Stimulated activated CD4-positive, alpha-beta T cell treated with anti-CD3 and anti-CD28 coated beads, Interleukin-2, amount 100 ng/mL, for 24 hours (primary cell): ENCODE measurements at places on chromosomes 11 and 22.

- DNase-seq, result no peak
Measured at GRCh38 chr11:85772695-85773094, 38.2 kb downstream of the SYTL2 start.

GRCh38 chr22:43634316-43634715 is 177.8 kb downstream of the EFCAB6 start:
- DNase-seq, result no peak

- DNase-seq, result no peak
Measured at GRCh38 chr22:48450188-48450825, 1377.4 kb downstream of the BRD1 start.

DNA sequence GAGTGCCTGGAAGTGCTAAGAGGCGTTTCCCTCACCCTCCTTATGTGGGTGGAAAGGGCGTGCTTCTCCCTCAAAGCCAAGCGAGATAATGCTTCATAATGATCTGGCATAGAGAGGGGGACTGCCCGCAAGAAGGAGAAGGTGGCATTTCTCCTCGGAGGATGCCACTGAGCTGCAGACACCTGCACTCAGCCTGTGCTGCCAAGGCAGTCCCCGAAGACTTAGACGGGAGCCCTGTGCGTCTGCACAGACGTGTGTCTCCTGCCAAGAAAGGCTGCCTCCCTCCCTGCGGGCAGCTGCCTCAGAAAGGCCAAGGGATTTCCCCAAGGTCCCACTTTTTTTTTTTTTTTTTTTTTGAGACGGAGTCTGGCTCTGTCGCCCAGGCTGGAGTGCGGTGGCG is 48.1 kb upstream of the SPATA19 start:
- DNase-seq, result no peak

GRCh38 chr11:70866834-70867233 is 385.5 kb downstream of the SHANK2 start:
- no peak for DNase-seq

GRCh38 chr11:32405592-32405991 is 29.7 kb downstream of the WT1 start:
- no peak for DNase-seq

DNA sequence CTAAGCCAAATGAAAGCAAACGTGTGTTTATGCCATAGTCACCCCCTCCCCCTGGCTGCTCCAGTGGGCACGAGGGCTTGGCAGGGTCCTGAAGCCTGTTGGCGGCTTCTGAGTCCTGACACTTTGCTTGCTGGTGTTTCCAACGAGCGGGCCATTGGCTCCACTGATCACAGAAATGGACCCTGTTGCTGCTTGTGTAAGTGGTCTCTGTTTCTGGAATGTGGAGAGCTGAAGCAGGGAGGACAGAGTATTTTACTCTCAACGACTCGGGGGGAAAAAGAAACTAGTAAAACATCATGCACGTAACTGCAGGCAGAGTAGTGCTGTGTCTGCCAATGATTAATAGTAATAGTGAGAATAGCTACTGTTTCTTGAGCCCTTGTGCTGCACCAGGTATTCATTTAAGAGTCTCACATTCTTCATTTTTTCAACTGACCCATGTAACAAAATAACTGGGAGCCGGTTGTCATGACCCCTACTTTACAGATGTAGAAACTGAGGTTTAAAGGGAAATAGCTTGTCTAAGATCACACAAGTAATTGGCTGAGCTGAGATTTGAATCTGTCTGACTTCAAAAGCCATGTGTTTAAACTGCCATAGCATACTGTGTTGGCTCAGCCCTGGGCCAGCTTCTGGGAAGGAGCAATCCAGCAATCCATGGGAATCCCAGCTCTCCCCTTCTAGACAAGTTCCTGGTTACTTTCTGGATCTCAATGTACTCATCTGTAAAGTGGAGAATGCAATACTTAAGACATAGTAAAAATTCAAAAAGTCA is 526.7 kb downstream of the INSC start:
- no peak for DNase-seq

DNA sequence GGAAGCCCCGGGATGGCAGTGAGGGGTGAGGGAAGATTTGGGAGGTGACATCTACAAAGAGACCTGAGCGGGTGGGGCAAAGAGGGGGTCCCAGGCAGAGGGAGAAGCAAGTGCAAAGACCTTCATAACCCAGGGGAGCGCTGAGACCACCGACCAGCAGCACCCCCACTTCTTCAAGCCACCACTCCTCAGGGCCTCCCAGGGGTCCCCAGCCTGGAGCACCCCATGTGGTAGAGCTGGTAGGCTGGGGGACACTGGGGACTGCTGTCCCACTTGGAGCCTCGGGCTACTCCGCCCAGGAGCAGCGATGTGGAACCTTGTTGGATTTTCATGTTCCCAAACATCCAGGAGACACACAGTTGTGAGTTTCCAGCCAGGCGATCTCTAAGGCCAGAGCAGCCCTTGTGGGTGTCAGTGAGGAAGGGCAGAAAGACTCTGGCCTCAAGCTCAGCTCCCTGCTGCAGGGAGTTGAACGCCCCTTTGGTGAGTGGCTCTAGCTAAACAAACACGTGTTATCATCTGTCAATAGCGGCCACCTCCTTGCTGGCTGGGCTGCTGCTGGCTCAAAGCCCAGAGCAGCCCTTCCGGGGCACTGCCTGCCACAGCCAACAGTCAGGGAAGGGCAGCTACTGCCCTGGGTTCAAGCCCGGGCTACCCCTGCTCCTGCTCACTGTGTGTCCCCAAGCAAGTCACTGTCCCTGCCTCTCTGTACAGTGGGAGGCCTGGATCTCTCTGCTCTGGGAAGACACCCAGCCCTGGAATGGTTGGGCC is 25.7 kb upstream of the CHKA start:
- DNase-seq, result no peak

DNA sequence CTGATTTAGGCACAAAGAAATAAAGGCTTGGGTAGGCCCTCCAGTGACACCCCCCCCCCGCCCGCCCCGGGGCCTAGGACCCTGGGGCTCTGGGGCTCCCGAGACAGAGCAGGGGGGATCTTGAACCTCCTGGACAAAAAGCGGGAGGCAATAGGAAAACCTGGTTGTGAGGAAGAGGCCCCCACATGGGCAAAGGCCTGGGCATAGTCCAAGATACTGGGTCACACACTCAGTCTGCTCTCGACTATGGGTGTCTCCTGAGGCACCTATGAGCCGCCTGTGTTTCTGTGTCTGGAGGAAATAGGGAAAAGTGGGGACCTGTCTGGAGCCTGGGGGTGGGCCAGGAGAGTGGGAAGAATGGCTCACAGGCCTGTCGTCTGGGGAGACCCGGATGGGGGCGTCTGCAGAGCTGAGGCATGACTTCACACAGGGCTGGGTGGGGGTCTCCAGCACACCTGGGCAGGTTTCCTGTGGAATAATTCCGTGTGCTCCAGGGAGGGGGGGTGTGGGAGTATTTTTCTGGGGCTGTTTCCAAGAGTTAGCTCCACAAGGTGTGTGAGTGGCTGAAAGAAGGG is 2.4 kb upstream of the MN1 start:
- DNase-seq, result no peak

GRCh38 chr11:9853929-9854552 is 190.2 kb downstream of the SWAP70 start:
- no peak for DNase-seq

DNA sequence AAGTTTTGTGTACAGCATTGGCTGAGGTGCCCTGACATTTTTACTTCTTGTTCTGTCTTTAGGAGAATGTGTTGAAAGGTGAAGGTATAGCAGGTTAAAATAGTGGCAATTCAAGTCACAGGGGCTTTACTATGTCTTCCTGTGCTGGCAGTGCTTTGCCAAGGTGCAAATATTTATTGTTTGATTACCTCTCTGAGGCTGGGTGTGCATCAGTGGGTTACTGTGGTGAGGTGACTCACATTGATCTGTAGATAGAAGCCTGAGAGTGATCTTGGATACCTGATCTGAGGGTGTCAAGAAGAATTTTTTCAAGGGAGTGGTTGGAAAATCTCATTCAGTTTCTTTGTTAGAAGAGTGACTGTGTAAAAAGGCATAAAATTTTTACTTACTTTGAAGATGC is 90.0 kb downstream of the ARHGAP42 start:
- DNase-seq, result no peak

DNA sequence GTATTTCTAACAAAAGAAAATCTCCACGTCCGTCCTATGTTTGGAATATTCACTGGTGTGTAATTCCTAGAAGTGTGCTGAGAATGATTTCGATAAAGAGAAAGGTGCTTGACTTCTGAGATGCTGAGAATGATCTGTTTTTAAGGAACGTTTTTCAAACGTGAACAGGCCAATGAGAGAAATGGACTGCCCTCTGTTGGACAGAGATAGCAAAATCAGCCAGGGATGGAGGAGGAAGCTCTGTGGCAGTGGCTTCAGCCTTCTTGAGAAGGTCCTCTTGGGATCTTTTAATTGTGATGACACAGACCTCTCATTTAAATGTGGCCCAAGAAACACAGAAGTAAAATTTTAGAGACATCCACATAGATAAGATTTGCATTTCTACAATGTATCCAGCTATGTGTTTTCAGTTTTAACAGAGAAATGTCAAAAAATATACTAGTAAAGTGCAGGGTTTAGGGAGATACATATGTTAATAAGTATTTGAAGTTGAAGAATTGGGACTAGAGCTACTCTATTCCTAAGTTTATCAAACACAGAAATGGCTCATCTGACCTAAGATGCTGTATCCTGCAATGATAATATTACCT is 84.0 kb upstream of the RCN1 start:
- no peak for DNase-seq

DNA sequence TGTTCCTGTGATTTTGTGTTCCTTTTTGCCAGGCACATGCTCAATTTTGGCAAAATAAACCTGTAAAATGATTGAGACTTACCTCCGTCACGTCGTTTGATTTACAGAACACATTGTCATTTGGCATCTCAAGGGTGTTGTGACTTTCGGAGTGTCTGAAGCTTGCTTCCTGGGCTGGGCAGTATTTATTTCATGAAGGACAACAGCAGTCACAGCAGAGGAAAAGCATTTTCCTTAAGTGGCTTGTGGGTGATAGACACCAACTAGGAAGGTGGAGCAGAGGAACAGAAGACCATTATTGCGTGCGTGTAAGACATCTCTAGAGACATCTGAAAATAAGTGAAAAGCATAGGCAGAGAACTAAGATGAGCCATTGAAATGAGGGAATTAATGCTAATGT is 80.2 kb downstream of the SLC36A4 start:
- no peak for DNase-seq

GRCh38 chr11:12995188-12995587 is 13.9 kb upstream of the RASSF10 start:
- no peak for DNase-seq

GRCh38 chr11:117828611-117829368 is 4.2 kb upstream of the FXYD2 start:
- DNase-seq, result peak; percentile 82

DNA sequence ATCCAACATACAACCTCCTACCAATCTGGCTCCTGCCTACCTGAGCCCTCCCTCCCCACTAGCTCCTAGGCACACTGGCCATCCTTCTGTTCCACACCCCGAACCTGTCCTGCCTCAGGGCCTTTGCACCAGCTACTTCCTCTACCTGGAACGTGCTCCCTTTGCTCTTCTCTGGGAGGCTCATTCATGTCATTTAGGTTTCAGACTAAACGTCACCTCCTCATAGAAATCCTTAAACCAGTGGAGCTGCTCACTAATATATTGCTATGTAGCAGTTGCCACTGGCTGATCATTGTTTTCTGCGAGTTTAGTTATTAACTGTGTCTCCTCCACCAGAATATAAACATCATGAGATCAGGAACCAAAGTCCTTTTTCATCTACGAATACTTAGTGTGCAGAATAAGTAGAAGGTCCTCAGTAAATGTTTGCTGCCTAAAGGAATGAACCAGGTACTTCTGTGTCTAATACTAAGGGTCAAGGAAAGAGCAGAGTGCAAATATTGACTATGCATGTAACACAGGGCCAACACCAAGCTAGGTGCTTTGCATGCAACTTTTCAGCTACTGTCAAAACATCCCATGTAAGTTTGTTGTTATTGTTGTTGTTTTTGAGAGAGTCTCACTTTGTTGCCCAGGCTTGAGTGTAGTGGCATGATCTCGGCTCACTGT is 277.6 kb upstream of the SYN3 start:
- DNase-seq, result no peak

DNA sequence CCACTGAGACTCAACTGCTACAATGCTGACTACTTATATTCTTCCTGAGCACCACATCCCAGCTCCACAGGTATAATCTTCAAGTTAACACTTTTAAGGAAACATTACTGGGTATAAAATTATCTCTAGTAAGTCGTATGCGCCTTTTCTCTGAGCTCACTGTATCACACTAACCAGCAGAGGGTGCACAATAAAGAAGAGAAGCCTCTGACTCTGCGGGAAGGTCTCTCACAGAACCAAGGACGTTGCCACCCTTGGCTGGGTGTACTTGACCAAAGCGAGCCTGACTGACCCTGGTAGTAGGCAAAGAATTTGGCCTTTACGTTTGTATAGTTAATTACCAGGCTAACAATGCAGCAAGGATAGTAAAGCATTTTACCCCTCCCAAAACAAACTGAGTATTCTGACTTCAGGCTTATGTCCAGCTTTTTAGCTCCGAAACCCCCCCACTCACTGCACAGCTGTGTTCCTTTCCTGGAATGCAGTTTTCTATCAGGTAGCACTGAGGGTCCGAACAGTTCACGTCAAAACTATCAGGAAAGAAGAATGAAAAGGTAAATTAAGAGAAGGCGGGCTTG is at the start of gene BTBD18:
TSS of gene BTBD18 (minus strand) at position 144 of the 578 bp plus-strand sequence. CDS start 631 bp downstream, outside the sequence.
- no peak for DNase-seq

DNA sequence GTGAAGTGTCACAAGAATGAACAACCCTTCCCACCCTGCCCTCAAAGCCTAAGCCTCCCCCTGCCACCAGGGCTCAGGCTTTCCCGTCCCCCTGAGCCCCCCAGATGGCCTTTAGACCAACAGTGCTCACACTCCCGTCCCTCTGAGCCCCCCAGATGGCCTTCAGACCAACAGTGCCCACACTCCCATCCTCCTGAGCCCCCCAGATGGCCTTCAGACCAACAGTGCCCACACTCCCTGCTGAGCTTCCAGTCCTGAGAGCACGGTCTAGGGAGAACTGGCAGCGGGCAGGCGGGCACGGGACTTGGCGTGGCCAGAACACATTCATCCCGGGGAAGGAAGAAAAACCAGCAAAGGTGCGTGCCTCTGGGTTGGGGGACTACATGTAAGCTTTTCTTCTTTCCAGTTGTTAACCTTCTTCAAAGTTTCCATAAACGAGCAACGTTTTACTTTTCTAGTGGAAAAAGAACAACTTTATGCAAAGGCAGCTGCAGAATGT is 2.5 kb downstream of the MRGPRG start:
- no peak for DNase-seq

- peak; percentile 31 for DNase-seq
Measured at GRCh38 chr22:40345271-40345670, 1.0 kb upstream of the ADSL start.

DNA sequence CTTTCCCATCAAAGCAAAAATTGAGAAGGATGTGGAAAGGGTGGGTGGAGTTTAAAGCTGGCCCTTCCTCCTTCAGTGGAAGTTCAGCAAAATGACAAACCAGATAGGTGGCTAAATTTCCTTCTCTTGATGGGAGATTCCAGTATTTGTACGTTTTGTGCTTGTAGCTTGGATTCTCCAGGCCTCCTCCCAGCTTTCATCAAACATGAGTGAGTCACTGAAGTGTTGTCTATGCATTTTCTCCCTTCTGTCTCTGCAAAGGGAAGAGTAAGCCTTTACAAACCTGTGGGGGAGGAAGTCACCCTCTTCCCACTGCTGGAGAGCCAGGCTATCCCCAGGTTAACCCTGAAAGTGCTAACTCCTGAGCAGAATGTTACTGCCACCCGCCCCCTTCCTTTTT is 6.4 kb downstream of the MARK2 start:
- DNase-seq, result no peak
